Stimulated activated CD8-positive, alpha-beta memory T cell treated with anti-CD3 and anti-CD28 coated beads, Interleukin-7, amount 100 ng/mL, for 1 hour (primary cell): ENCODE measurements at places on chromosomes 3 and 15.

GRCh38 chr15:35374661-35375060 is 171.3 kb downstream of the DPH6 start:
- no peak for DNase-seq

DNA sequence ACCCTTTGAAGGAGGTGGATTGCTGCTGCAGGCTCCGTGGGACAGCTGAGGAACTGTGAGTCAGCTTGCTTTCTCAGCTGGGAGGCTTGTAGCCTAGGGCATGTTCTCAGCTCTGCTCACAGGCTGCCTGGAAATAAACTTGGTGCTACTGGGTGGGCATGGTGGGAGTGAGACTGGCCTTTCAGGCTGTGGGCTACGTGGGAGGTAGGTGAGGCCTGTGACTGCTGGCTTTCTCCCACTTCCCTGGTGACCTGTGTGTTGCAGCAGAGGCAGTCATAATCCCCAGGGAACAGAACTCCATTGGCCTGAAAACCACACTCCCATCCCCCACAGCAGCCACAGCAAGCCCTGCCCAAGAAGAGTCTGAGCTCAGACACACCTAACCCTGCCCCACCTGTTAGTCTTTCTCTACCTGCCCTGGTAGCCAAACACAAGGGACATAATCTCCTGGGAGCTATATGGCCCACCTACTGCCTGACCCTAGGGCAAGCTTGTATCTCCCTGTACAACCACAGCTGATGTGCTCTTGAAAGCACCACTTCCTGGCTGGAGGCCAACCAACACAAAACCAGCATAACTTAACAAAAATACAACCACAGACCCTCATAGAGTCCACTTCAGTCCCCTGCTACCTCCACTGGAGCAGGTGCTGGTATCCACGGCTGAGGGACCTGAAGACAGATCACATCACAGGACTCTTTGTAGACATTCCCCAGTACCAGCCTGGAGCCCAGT is 236.5 kb downstream of the SQOR start:
- DNase-seq, result no peak

DNA sequence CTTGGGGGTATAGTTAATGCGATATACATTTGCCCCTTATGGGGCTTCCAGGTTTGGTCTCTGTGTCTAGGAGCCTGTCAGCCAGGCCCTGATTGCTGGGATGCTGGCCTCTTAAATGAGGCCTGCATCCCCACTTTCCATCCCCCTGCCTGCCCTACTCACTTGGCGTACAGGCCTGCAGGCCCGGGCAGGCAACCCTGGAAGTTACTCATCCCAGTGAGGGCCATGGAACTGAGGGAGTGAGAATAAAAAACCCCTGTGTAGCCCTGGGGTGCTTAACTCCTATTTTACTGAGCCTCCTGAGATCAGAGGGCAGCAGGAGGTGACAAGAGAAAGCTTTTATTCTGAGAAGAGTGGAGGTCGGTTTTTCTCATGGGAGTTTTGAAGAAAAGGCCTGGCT is 2.0 kb downstream of the DISP2 start:
- DNase-seq, result no peak

GRCh38 chr15:41977757-41978383 is 5.5 kb upstream of the EHD4 start:
- DNase-seq, result no peak

DNA sequence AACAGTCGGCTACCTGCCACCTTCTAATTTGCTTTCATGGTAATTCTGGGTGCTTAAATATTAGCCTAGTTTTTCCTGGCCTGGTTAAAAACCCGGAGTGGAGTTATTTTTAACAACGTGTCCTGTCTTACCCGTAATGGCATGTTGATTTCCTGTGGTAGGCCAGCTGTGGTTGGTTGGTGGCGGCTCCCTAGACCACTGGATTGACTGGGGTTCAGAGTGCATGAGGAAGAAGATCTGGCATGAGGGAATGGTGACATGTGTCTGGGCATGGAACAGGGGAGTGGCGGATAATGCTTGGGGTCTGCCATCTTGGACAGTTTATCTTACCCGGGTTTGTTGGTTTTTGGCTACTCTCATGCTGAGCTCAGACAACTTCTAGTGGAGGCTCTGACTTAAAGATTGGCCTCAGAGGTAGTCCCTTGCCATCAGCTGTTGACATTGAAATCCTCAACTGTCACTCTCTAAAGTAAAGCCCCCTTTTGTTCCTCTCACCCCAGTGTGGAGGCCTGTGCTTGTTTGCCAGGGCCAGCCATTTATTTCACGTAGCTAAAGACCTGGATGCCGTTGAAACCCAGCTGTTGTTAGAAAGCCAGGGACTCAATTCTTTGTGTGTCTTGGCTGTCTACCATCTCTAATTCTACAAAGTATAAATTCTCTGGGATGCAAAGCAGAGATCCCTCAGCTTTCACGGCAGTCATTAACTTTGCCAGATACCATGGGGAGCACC is 81.6 kb downstream of the DNASE1L3 start:
- DNase-seq, result no peak

DNA sequence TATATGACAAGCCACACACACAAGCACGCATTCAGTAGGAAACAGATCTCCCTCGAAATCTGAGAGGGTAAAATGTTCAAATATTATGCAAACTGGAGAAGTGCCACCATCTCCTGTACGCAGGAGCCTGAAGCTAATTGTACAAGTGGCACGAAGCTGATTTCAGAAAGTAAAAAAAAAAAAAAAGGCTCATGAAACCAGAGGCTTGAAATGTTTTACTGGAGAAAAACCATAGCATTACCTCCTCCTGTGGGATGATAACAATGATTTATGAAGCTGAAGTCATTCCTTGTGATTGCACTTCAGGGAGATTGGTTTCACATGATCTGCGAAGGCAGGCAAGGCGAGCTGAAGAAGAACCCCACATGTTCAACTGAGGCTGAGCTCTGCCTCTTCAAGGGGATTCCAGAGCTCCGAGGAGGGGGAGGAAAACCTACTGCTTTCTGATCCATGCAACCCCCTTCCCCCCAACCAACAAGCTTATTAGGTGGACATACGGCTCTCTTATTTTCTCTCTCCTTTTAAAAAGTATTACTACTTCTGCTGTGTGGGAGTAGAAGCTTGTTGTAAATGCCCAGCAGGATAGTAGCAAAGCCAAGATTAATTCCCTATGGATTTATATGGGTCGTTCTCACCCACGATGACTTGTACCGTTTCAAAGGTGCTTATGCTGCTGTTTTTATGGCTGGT is 101.1 kb downstream of the GREM1 start:
- no peak for DNase-seq

- no peak for DNase-seq
Observed at GRCh38 chr3:61858054-61858453, 296.7 kb downstream of the PTPRG start.

DNA sequence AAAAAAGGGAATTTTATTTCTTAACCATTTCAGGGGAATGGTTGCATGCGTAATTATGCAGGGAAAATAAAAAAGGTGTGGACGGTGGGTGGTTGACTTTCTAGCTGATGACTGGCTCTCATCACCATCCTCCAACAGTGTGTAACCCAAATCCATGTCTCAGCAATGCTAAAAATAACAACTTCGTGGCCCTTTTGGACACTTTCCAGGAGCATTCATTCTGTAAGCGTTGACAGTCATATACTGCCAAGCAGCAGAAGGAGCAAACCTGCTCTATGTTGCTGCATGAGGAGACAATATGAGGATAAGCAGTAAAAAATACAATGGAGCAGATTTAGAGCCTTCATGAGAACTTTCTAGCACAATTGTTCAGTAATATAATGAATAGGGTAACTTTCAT is 189.1 kb downstream of the ANXA2 start:
- DNase-seq, result no peak

- no peak for DNase-seq
Observed at GRCh38 chr15:78976691-78977090, 31.8 kb upstream of the CTSH start.

GRCh38 chr15:38941399-38941953 is 376.9 kb upstream of the RASGRP1 start:
- DNase-seq, result no peak

- no peak for DNase-seq
Observed at GRCh38 chr15:98804057-98804380, 155.7 kb downstream of the IGF1R start.

DNA sequence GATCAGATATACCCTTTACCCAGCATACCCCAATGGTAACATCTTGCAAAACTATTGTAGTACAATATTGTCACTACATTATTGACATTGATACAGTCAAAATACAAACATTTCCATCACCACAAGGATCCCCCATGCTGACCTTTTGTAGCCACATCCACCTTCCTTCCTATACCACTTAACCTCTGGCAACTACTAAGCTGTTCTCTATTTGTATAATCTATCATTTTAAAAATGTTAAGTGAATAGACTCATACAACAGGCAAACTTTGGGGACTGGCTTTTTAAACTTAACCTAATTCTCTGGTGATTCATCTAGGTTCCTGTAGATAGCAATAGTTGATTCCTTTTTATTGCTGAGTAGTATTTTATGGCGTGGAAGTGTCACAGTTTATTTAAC is 29.6 kb upstream of the IFT57 start:
- no peak for DNase-seq
